NCI-H2171 treated with DMSO at 0.1 percent for 48 hours (cell line): ENCODE measurements at places on chromosomes 16 and 17.

DNA sequence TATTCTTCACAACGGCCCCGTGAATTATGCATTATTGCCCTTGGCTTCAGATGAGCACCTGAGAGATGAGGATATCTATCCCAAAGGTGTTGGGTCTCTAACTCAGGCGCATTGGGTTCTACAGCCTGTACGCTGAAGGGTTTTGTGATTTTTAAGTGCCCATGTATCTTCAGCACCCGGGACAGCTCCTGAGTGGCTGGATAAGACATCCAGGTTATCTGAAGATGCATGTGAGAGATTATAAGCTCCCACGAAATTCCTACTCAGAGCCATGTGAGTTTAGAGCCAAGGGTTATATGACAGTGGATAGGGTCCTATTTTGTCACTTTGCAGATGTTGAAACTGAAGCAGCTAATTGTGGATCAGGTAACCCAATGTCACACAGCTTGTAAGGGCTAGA is 612.3 kb upstream of the EEF2KMT start:
- DNase-seq = no peak

GRCh38 chr17:49848019-49848473 is at the start of gene TAC4:
TAC4 (minus strand) TSS chr17:49848069; CDS start chr17:49848017, 52 bp downstream.
- no peak for DNase-seq

GRCh38 chr17:6843241-6843880 is 11.8 kb upstream of the TEKT1 start:
- peak; percentile 48 for DNase-seq

GRCh38 chr16:72554935-72555334 is 383.0 kb upstream of the PMFBP1 start:
- DNase-seq = no peak

GRCh38 chr16:81035975-81036750 is 521 bp downstream of the ATMIN start:
- DNase-seq = peak; percentile 43

- DNase-seq = no peak
Measured at GRCh38 chr16:72517154-72517553, 345.2 kb upstream of the PMFBP1 start.

GRCh38 chr16:30567160-30567990 is 4.1 kb downstream of the ZNF688 start:
- no peak for DNase-seq

- DNase-seq = no peak
Measured at GRCh38 chr16:560701-561412, 663 bp downstream of the PRR35 start.

- peak; percentile 82 for DNase-seq
Measured at GRCh38 chr16:69123910-69124309, 8.5 kb downstream of the CHTF8 start.

DNA sequence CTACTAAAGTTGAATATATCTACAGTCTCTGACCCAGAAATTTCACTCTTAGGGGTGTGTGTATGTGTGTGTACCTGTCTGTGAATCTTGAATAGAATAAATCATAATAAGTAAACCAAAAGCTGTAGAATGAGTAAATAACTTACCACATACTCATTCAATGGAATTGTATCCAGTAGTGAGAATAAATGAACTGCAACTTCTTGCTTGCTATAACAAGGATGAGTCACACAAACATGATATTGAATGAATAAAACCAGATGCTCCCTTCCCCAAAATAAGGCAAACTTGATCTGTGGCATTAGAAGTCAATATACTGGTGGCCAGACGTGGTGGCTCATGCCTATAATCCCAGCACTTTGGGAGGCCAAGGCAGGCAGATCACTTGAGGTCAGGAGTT is 259.8 kb upstream of the MON1B start:
- no peak for DNase-seq

DNA sequence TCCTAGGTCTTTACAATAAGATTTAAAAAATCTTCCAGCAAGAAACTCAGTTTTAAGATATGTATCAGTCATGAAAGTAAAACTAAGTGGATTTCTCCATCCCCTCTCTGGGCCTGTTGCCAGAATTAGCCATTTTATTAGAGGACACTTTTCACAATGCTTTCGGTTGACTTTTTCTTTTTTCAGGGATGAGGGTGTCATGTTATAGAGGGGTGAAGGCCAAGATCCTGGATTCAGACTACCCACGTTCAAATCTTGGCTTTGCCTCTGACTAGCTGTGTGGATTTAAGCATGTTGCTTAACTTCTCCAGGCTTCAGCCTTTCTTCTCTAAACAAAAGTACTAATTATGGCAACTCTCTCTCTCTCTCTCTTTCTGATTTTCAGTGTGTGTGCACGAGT is 111.7 kb upstream of the COX10 start:
- no peak for DNase-seq

GRCh38 chr16:87850009-87851006 is 19.0 kb downstream of the SLC7A5 start:
- peak; percentile 46 for DNase-seq

- no peak for DNase-seq
Measured at GRCh38 chr17:40307001-40307730, 1.8 kb upstream of the RARA start.

- no peak for DNase-seq
Measured at GRCh38 chr16:66454751-66455150, 27.7 kb downstream of the BEAN1 start.

DNA sequence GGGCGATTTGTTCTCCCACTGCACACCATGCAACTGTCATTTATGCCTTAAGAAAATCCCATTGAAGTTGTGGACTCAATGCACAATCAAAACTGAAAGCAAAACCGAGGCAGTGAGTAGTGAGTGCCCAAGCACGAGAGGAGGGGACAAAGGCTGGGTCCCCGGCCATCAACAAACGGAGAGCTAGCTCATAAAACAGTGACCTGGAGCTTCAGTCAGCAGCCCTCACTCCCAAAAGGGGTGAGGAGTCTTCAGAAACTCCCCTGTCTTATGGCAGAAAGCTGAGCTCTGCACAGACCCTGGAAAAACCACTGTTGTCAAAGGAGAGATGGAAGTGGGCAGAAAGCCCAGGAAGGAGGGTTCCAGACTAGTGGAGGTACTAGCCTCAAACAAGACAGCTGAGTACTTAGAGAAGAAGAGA is 96.9 kb downstream of the ADCY9 start:
- no peak for DNase-seq

- no peak for DNase-seq
Measured at GRCh38 chr16:3045758-3046640, at the start of gene MMP25. MMP25 (plus strand) TSS chr16:3046561; CDS start chr16:3046918, 357 bp downstream.

GRCh38 chr16:31427441-31428278 is 500 bp downstream of the COX6A2 start:
- peak; percentile 18 for DNase-seq

DNA sequence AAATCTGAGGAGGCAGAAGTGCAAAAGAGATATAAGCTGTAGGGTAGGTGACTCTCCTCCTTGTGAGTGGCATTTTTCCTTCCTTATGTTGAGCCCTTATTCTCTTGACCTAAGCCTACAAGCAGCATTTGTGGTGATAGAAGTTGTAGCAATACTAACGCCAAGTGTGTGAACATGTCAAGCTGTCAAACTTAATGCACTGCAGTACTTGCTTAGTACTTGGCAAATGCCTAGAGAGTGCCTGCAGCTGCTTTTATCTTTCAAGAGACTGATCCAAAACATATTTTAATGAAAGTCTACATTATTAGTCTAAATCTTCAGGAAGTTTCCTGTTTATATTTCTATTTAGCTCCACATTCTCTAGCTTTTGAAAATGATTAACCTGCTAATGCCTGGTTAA is 83.2 kb downstream of the CNTNAP4 start:
- no peak for DNase-seq

DNA sequence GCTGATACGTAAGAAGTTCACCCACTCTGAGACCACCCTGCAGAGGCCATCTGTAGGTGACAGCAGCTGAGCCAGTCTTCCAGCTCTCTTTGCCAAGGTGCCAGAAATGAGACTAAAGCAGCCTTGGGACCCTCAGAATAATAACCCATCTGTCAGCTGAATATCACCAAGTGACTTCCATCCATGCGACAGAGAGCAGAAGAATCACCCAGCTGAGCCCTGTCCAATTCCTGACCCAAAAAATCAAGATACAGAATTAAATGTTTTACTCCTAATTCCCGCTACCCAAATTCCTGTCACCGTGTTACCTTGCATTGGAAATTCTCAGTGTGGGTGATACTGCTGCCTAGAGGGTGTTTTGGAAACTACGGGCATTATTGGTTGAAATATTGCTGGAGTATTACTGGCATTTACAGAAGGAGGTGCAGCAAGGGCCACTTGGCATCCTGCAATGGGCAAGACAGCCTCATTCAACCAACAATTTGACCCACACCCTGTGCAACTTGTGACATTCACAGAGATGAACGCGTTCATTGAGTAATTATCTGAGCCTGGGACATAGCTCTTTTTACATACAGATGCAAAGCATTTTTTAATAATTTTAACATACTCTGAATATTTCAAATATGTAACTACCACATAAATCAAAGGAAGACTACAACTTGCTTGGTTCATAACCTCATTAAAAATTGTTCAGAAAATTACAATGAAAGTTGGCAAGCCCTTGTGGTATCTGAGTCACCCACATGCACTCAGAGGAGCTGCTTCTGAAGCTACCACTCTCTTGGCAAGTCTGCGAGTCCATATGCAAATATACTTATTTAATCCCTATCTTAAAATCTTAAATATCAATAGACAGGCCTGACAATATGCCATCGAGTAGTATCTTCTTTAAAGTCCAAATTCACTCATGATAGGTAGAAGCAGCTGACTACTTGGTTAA is 126.6 kb downstream of the C16orf95 start:
- DNase-seq = no peak

DNA sequence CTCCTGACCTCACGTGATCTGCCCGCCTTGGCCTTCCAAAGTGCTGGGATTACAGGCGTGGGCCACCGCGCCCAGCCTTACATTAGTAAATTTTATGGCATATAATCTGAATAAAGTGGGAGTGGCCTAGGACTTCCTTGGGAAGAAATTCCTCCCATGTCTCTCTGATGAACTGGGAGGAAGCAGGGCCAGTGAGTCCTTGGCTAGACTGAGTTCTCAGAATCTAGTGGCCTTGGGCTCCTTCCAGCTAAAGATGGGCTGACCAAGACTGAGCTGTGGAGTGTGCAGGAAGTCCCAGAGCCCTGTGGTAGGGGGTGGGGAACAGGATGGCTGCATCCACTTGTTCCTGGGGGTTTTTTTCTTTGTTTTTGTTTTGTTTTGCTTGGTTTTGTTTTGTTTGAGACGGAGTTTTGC is 10.0 kb upstream of the NAGLU start:
- no peak for DNase-seq

DNA sequence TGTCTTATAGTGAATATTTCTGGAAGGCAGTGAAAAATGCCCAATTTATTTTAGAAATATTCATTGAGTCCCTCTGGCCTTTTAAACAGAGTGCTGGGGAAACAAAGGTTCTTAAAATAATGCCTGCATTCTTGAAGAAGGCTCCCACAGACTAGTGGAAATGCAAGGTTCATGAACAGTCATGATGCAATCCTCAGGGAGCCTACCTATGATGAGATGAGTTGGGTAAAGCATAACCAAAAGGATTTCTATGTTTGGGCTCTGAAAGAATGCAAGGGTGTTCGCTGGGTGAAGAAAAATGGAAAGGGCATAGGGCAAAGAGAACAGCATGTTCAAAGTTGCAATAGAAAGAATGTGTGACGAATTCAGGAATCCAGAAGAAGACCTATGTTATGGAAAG is 214.5 kb upstream of the MAF start:
- no peak for DNase-seq

- DNase-seq = no peak
Measured at GRCh38 chr17:78135858-78136500, 5.4 kb downstream of the TMC8 start.
